DMS79 treated with DMSO at 0.1 percent for 48 hours (cell line): ENCODE measurements at places on chromosomes 5 and 9.

GRCh38 chr5:163504079-163504931 is 1.1 kb upstream of the MAT2B start:
- peak; percentile 42 for DNase-seq

DNA sequence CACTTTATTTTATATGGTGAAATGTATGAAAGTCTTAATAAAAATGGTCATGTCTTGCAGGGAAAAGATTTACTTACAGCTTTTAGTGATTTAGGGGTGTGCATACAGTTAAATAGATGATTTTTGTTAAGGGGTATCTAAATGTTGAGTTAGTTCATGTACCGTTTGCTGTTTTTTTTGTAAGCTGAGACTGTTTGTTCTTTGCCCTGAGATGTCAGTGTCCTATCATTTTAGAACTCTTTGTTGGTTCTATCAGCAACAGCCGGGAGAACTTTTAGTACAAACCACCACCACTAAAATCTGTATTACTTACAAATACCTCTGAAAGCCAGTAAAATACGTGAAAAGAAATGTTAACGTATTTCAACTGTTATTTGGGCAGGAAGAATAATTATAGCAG is 56.3 kb upstream of the MTMR12 start:
- no peak for DNase-seq

DNA sequence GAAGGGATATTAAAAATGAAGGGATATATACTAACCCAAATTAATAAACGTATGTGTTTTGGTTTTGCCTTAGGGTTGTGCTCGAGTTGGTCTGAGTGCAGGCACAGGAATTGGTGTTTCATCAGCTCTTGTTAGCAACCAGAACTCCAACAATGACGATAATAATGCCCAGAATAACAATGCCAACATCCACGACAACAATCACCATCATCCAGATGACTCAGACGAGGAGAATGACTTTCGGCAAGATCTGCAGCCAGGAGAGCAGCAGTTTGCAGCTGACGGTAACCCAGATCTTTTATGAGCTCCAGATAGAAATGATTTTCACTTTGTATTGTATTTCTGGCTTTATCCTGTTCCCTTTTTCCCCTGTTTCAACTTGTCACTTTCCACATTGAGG is 33.2 kb downstream of the FBXO38 start:
- DNase-seq: no peak

DNA sequence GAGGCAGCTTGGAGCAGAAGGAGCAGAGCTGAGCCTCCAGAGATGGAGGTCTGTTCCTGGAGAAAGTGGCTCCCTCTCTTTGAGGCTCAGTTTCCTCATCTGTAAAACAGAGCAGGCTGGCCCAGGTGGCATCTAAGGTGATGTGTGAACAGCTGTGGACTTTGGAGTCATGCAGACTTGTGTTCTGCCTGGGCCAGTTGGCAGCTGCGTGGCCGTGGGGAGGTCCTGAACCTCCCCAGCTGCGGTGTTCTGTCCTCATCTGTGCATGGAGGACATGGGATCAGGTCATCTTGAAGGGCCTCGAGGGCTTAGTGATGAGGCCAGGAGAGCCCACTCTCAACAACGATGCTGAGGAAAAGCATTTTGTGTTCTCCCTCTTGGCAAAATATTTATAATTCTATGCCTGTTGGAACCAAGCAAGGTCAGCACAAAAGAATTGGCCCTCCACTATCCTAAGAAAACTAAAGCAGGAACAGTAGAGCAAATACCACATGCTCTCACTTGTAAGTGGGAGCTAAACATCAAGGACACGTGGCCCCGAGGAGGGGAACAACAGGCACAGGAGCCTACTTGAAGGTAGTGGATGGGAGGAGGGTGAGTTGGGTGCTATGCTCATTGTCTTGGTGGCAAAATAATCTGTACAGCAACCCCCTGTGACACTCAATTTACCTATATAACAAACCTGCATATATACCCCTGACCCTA is 63.2 kb upstream of the COL15A1 start:
- no peak for DNase-seq

DNA sequence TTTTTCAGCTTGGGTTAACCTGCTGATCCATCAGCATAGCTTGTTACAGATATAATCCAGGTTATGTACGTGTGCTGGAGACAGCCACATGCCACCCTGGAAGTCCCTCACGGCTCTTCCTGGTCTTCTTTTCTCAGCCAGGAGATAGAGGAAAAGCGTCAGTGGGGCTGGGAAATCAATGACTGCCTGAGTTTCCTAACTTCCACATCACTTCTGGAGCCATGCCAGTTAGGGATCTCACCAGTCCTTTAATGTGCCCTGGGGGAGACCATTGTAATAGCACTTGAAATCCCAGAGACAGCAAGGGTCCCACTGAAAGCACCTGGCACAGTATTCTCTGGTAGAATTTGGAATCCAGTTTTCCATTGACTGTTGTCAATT is 29.2 kb downstream of the ANXA2R start:
- DNase-seq: no peak

- peak; percentile 4 for DNase-seq
These were observed 98.5 kb downstream of the MTREX start for GRCh38 chr5:55406292-55406691.
